ENCODE measurements at places on chromosomes 5 and 9.

DNA sequence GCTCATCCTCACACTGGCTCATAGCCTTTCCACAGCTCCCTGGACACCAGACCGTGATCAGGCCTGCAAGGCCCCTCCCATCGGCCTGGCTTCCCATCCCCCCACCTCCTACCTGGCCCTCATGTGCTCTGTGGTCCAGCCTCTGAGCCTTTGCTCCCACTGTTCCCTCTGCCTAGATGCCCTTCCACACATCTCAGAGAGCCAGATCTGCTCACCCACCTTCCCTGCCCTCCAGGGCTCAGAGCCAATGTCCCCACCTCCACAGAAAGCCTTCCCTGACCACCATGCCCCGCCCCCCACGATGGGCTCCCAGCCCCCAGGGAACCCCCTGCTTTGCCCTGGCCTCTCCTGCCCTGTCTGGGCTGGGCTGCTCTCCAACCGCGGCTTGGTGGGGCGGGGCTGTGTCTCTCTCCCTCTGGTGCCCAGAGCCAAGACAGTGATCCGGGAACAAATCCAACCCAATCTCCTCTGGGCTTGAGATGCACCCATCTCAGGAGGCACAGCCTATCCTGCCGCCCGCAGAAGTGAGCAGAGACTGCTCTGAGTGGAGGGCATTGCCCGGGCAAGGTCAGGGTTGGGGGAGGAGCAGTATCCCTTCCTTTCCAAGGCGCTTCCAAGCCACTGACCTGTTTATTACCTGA is 1.6 kb downstream of the NINJ1 start:
- DNase-seq = no peak

- no peak for DNase-seq
Observed at GRCh38 chr5:175479125-175479881, 943 bp downstream of the SFXN1 start.

DNA sequence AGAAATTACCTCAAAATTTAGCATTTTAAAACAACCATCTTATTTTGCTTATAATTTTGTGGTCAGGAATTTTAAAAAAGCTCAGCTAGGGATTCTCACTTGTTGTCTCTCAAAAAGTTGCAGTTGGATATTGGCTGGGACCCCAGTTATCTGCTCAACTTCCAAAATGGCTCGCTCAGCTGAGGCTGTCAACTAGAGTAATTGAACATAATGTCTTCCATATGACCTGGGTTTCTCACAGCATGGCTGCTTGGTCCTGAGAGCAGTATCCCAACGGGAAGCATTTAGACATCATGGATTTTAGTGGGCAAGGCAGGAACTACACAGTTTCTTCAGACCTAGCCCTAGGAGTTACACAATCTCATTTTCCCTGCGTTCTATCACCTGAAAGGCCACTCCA is 63.6 kb upstream of the SPEF2 start:
- DNase-seq = no peak

- no peak for DNase-seq
Observed at GRCh38 chr5:120088836-120089235, 375.3 kb upstream of the PRR16 start.

DNA sequence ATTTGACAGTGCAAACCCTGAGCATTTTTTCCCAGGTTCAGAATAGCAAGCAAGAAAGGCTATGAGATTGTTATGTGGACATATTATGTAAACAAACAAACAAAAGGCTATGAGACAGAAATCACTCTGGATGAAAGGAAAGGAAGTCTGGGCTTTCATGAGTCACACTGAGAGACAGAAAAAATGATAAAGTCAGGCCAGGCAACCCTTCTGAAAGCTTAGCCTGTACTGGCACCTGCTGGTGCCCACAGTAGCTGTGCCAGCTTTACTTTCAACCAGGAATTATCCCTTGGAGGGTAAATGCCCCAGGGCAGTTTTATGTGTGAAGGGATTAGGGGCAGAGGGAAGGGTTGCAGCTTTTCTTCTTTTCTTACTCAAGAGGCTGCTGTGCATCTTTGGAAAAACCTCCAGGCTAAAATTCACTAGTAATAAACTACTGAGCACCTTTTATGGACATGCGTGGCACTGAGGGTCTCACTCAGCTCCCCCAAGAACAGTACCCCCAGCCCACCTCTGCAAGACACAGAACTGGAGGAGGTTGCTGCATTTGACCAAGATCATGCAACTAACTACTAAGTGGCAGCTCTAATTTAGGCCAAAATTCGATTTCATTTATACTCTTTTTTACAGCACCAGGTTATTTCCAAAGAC is 41.7 kb downstream of the ACTL7B start:
- peak; percentile 12 for DNase-seq

DNA sequence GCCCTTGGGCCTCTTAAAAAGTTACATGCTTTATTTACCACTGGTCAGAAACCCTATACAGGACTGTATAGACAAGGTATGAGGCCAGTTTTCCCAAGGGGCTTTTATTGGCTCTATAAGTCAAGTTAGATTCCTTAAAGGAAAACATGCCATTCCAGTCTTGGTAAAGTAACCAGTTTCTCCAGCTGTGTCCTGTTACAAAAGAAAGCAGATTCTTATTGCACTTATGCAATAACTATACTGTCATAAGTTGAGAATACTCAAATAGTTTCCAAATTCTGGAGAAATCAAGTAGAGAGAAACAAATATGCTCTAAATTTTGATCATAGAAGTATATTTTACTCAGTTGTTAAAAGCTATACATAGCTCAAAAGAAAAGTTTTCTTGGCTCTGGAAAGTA is 47.2 kb downstream of the PTGS1 start:
- no peak for DNase-seq

DNA sequence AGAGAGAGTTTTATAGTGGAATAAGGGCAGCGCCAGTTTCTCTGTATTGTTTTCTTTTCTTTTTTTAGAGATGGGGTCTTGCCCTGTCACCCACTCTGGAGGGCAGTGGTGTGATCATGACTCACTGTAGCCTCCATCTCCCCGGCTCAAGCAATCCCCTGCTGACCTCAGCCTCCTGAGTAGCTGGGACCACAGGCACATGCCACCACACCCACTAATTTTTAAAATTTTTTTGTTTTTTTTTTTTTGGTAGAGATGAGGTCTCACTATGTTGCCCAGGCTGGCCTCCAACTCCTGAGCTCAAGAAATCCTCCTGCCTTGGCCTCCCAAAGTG is 119.0 kb downstream of the PIK3R1 start:
- DNase-seq = no peak

DNA sequence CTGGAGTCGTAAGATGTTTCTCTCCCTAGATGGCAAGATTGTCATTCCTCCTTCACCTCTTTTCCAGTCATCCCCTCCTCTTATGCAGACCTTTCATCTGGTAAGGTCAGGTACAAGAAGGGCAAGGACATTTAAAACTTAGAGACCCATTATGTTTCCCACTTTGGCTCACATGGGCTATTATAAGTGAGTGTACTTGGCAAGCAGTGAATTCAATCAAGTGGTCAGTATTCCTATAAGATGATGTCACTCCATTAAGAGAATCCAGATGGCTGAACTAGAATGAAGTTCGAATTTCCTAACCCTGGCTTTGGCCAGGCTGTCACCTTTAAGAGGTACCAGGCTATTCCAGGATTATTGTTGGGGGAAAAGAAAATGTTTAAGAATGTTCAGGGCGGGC is 32.2 kb downstream of the ZNF131 start:
- no peak for DNase-seq

GRCh38 chr5:168833936-168834335 is 254.8 kb upstream of the PANK3 start:
- no peak for DNase-seq

DNA sequence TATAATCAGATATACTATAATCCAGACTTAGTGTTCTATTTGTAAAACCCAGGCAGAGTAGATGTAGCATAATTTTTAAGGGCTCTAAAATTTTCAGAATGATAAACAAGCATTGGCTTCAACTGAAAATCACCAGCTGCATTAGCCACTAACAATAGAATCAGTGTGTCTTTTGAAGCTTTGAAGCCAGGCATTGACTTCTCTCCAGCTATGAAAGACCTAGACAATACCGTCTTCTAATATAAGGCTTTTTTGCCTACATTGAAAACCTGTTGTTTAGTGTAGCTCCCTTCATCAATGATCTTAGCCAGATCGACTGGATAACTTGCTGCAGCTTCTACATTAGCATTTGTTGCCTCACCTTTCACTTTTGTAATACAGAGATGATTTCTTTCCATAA is 1877.3 kb upstream of the ACO1 start:
- no peak for DNase-seq

DNA sequence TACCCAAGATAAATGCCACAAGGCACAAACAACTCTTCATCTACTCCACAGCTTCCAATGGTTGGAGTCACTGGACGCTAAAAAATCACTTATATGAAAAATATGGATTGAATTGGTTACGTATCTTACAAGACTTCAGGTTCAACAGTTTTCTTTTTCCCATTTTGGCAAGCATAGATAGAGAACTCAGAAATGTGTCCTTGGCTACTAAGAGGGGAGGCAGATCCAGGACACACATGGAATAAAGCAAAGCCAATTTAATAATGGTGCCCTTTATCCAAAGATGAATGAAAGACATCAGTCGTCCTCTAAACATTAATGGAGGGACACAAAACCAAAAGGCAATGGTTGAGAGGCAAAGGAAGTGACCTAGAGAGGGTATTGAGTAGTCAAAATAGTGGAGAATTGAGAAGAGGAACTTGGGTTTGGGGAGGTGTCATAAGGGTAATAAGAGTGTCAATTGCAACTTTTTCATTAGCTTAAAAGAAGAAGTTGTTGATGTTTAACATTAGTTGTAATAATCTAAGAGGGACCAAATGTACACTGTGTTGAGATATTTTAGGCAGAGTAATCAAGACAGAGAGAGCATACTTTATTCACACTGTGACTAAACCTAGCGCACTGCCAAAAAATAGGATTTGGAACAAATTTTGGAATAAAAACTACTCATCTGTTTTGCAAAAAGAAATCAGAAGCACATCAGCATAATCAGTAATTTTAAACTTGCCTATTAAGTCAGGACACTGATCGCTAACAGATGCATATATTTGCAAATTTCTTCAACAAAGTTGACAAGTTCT is 308.2 kb downstream of the ARL15 start:
- DNase-seq = no peak

GRCh38 chr5:66538126-66538525 is 58.1 kb upstream of the MAST4 start:
- DNase-seq = no peak

- no peak for DNase-seq
Observed at GRCh38 chr5:96952974-96953730, 17.3 kb downstream of the LNPEP start.

DNA sequence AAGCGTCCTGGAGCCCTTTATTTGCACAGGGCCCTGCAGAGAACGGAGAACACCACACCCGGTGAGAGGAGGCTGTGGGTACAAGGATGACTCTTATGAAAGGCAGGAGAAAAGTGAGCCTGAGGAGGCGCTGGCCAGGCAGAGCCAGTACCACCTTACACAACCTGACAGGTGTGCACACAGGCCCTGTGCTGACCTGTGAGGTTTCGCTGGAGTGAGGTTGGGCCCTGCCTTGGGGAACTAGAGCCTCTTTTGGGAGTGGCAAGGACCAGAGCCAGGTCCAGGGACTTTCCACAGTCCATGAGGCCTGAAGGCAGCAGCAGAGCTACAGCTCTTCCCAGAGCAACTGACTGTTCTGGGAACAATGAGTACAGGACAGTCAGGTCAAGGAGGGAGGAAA is 3.1 kb downstream of the SRD5A1 start:
- DNase-seq = no peak

GRCh38 chr9:87089929-87090328 is 142.6 kb upstream of the GAS1 start:
- DNase-seq = no peak

DNA sequence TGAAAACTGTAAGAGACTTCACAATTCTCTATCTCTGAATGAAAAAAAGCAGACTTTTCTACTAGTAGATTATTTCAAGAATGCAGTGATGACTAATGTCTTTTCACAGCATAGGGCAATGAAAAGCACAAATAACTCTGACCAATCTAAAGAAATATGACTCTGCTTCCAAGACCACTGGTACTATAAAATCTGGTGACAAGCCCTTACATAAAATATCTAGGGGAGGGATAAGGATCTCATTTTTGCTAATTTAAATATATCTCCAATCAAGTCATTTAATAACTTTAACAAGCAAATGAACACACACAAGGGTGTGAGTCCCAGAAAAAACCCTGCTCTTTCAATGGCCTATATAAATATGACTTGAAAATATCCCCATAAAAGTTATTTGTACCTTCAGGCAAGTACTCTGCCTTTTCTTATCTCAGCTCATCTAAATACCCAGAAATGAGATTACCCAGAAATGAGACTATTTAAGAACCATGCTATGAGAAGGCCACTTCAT is 105.2 kb downstream of the GNAQ start:
- no peak for DNase-seq

GRCh38 chr9:6051511-6051950 is 36.1 kb upstream of the RANBP6 start:
- DNase-seq = no peak

DNA sequence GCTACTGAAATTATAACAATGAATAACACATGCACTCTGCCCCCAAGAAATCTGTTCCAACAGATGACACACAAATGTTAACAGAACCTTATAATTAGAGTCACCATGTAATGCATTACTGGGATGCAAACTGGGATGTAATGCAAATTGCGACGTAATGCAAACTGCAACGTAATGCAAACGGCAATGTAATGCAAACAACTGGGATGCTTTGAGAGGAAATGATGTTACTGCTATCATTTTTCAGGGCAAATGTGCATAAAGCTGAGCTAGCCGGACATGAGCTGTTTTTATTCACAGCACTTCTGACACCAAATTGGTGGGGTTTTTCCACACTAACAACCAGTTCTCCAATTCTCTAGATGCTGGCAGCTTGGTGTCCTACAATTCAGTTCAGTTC is 117.2 kb downstream of the ADAMTS16 start:
- DNase-seq = no peak

Data from eye (tissue), 1 donor.